Uterus (tissue), 4 donors: ENCODE measurements at places on chromosomes 3 and 15.

DNA sequence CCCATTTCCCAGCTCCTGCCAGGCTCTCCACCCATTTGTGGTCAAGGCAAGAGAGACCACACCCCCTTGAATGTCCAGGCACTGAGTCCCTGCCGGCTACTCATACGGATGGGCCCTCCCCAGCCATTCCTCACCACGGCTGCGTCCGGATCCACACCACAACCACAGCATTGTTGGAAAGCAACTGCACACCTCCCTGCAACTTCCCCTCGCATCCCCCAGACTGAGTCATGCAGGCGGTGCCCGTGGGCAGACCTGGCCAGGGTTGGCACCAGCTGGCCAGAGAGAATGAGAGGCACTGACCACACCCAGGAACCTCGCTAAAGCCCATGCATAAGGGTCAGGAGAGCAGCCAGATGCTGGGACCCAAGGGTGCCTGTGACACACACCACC, 30.5 kb downstream of the LOXL1 start:
- DNase-seq: no peak

DNA sequence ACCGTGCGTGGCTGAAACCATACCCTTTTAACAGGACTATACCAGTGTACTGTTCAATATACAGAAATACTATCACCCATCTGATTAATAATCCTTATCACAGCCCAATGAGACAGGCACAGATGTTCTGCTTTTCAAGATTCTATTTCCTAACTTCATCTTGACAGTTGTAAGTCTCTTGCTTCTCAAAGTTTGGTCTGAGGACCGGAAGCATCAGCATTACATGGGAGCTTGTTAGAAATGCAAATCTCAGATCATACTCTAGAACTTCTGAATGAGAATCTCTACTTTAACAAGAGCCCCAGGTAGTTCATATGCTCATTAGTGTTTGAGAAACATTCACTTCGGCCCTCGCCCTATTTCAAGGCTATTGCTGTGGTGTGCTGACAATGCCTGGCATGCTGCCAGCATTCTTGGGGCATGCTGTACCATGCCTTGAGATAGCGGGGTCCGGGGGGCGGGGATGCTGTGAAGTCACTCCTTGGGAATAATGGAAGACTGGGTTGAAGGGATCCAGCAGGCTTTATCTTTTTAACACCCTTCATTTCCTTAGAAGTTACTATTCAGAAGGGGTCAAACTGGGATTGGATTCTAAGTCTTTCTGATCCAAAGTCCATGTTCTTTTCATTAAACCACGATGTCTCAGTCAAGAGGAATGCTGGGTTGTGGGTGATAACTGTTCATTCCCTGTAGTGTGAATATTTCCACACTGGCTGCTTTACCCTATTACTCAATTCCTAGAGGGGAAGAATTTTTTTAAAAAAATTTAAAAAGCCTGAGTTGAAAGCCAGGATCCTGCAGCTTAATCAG, 194.7 kb downstream of the LPP start:
- peak; percentile 64 for DNase-seq

DNA sequence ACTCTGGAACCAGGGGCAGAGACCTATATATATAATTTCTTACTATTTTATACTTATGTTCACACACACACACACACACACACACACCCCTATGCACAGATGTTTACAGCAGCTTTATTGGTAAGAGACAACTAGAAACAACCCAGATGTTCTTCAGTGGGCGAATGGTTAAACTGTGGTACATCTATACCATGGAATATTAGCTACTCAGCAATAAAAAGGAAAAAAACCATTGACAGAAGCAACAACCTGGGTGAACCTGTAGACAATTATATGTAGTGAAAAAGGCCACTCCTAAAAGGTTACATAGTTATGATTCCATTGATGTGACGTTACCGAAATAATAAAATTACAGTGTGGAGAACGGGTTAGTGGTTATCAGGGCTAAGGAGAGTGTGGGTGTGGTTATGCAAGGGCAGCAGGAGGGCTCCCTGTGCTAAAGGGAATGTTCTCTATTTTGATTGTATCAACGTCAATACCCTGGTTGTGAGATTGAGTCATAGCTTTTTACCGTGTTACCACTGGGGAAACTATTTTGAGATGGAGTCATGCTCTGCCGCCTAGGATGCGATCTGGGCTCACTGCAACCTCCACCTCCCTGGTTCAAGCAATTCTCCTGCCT, 85.5 kb downstream of the FLNB start:
- no peak for DNase-seq

- no peak for DNase-seq
Measured at GRCh38 chr15:95872366-95872771, 458.1 kb upstream of the NR2F2 start.

DNA sequence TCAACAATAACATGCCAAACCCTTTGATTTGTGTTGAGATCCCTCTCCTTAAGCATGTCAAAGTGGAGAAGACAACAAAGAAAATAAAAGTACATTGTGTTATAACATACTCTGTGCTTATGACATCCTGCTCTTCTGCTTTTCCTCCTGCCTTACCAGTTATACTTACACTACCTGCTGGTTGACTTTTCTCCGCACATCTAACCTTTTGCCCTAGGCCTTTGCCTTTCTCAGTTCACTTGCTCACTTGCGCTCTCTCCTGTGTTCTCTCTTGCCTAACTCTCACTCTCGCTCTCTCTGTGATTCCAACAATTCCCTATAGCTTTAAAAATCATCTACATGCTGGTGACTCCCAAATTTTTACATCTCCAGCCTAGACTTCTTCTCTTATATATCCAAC, 5.7 kb downstream of the DNAH12 start:
- no peak for DNase-seq

DNA sequence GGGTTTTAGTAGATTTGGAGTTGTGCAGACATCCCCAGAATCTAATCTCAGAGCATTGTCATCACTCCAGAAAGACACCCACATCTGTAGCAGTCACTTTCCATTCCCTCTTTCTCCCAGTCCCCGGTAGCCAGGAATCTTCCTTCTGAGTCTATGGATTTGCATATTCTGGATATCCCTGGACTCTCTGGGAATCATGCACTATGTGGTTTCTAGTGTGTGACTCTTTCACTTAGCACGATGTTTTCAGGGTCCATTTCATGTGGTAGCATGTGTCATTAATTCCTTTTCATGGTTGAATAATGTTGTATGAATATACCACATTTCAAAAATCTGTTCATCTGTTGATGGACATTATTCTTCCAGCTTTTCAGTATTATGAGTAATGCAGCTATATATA, 29.3 kb downstream of the FBLN2 start:
- DNase-seq: no peak

DNA sequence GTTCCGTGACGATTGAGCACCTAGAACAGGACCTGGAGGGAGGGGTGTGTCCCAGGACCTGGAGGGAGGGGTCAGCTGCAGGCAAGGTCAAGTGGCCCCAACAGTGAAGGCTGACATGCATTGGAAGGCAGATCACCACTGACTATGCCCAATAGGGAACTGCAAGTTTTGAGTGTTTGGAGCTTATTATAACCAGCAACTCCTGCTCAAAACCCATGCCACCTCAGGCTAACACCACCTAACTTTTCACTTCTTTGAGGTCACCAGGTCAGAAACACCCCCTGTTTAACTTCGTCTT, 93.1 kb downstream of the MYLK start:
- DNase-seq: no peak

DNA sequence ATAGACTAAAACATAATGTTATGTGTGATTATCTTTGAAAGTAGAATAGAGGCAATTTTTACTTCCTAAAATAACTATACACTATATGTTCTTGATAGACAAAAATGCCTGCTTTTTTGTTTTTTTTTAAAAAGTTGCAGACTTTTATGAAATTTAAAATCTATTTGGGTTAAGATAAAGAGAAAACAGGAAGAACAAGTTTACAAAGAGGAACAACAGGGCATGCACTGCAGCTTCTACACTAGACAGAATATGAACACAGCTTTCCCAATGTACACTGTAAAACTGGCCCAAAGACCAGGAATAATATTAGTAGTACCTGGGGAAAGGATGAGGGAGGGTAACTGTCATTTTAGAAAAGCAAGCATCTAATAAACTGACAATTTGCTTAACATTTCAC, 53.7 kb downstream of the NR1I2 start:
- no peak for DNase-seq

DNA sequence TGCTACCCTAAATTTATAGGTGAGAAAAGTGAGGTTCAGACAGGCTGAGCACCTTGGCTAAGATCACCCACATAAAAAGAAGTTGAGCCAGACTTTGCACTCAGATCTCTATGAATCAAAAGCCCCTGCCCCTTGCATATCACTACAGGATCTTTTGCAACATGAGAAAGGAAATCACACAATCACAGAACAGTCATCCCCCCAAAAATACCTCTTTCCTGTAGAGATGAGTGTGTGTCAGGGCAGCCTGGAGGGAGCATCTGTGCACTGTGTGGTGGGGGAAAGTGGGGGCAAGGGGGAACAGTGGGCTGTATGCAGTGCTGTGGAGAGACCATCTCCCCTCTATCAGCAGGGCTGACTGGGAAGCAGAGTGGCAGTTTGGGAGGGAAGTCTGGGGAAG, 46.6 kb downstream of the EPHB3 start:
- no peak for DNase-seq

DNA sequence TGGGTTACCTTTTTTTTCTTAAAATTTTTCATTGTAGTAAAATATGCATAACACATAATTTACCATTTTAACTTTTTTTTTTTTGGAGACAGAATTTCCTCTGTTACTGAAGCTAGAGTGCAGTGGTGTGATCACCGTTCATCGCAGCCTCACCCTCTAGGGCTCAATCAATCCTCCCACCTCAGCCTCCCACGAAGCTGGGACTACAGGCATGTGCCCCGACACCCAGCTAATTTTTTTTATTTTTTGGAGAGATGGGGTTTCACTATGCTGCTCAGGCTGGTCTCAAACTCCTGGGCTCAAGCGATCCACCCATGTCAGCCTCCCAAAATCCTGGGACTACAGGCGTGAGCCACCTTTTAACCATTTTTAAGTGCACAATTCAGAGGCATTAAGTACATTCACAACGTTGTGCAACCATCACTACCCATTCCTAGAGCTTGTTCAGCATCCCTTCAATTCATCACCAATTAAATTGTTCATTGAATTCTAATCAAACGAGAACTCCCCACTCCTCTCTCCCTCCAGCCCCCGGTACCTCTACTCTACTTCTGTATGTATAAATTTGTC, 44.6 kb downstream of the BHLHE40 start:
- DNase-seq: no peak

- DNase-seq: no peak
Measured at GRCh38 chr15:41927536-41927935, 33.7 kb upstream of the SPTBN5 start.

GRCh38 chr3:151673974-151674373, 59.8 kb upstream of the AADACL2 start:
- DNase-seq: no peak

DNA sequence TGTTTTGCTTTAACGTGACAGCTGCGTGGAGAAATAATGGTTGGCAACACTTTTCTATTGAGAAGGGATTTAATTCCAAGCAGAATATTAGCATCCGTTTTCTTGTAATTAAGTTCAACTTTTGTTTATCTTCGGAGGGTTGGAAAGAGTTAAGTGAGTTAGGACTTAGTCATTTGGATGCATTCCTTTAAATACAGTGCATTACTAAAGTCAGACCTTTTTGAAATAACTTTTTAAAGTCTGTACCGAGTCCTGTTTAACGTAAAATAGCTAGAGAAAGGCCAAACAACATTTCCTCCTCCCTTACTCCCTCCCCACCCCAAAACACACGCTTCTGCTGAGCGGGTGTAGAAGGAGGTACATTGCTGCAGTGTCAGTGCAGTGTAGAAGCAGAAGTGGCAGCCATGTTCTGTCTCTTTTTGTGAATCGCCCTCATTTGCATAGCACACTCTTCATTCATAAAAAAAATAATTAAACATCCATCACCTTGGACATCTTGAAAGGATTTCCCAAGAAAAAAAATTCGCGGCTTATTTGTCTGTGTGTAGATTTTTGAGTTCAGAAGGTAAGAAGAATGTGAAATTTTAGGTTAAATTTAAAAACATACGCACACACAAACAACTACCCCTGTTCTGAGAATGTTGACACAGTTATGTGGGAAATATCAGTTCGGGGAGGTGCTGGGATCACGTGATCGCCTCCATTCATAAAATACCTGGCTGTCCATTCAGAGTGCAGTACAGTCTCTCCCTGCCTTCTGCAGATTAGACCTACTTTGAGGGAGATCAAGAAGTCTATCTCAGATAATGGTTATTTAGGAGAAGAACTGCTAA, 1.6 kb downstream of the SPRED1 start:
- DNase-seq: no peak

GRCh38 chr3:67094167-67094566, 96.1 kb downstream of the KBTBD8 start:
- DNase-seq: no peak

GRCh38 chr15:60554494-60554893, 75.6 kb upstream of the ICE2 start:
- no peak for DNase-seq

GRCh38 chr15:81315452-81316175, 8.3 kb downstream of the STARD5 start:
- DNase-seq: no peak

DNA sequence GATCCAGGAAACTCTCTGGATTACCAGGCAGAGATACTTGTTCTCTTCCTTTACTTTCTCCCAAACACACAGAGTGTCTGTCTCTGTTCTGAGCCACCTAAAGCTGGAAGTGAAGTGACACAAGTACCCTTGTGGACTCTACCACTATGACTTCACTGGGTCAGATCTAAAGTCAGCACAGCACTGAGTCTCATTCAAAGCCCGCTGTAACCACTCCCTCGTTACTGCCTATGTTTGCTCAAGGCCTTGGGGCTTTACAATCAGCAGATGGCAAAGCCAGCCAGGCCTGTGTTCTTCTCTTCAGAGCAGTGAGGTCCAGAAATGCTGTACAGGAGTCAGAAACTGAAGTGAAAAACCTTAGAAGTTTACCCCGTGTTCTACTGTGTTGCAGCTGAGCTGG, 588.3 kb upstream of the SEMA6D start:
- DNase-seq: no peak

DNA sequence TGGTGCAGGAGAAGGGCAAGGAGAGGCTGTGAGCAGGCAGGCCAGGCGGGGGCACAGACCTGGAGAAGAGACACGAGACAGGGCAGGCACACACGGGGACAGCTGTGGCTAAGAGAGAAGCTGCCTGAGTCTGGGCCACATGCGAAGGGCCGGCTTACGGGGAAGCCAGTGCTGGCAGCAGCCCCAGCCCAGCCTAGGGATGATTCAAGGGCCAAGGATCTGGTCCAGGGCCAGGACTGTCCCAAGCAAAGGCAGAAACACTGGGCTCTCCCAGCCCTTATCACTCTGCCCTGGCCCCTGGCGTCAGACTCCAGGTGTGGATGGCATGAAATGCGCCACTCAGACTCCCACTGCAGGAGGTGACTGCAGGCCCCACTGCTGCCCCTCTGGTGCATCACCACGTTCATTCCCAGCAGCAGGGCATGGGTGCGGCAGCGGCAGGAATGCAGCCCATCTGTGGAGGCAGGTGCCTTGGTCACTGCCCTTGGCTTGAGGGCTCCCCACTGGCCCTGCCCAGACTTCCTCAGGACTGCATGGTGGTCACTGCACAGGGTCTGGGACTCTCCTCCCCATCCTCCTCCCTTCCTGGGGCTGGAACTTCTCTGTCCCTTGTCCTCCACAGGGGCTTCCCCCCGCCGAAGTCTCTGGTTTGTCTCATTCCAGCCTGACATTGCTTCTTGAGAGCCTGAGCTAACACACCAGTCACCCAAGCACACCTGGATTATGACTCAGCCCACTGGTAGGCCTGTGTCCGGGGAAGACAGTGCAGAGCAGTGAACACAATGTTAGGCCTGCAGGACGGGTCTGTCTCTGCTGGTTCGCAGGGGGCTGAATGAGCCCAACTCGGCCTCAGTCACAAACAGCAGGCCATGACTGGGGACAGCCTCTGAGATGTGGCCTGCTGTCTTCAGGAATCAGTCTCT, 69.3 kb downstream of the TBC1D2B start:
- DNase-seq: peak; percentile 85
